Lung microvascular endothelial cell (primary cell): ENCODE measurements at places on chromosomes 2 and 18. TPM values are rescaled to one million over a fixed set of nuclear protein-coding genes. Genes with fewer than 3 reads are reported as not detected.

The CHRND gene
- total RNA-seq: not detected in 2 replicates

The MYO5B gene
- total RNA-seq: under 0.01 and 0.87 TPM in 2 replicates

The FBXO48 gene
- total RNA-seq: 0.20 and 0.22 TPM in 2 replicates

The ANKRD53 gene
- 0.20 and 0.22 TPM in 2 replicates for total RNA-seq

The IL36RN gene
- total RNA-seq: not detected in 2 replicates

The POTEJ gene
- 0.22 and 0.60 TPM in 2 replicates for total RNA-seq

The ACTG2 gene
- total RNA-seq: not detected in 2 replicates

GRCh38 chr2:200761266-200761665, 50.4 kb upstream of the BZW1 start:
- peak; percentile 45 for DNase-seq

DNA sequence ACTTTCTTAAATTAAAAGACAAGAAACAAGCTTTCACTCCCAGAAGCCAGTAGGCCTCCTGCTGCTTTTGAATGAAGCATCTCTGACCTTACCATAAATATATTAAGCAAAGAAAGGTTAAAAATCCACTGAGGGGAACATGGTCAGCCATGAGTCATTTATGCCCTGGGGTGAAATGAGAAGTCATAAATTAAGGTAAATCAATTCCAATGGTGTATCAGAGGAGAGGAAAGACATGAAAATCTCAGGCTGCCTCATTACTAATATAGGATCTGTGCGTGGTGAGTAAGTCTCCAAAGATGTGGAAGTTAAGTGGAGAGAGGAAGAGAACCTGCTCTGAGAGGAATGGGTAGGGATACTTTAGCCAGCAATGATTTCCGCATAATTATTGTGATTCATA, 292.3 kb upstream of the CHAC2 start:
- no peak for DNase-seq

GRCh38 chr18:74902147-74902455, 304.4 kb downstream of the ZNF407 start:
- DNase-seq: peak; percentile 3

DNA sequence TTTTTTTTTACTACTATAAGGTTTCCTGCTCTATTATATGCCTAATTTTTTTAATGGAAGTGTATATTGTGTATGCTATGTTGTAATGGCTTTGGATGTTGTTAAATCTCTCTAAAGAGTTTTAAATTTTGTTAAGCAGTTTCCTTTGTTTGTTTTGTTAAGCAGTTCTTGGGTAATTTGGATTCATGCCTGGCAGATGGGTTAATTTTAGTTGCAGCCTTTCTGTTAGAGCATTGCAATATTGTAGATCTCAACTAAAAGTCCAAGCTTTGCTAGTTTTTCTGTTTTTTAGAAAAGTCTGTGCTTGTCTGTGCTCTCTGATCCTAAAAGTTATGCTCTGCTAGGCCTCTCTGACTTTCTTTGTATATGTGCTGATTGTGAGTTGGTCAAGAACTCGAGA, 1229.0 kb upstream of the NRXN1 start:
- DNase-seq: no peak

DNA sequence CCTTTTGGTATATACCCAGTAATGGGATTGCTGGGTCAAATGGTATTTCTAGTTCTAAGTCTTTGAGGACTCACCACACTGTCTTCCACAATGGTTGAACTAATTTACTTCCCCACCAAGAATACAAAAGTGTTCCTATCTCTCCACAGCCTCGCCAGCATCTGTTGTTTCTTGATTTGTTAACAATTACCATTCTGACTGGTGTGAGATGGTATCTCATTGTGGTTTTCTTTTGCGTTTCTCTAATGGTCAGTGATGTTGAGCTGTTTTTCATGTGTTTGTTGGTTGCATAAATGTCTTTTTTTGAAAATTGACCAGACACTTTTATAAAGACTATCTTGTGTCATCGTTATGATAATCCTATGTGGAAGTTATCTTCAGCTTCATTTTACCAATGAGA, 16.0 kb upstream of the ATP8B1 start:
- DNase-seq: peak; percentile 38
